Right cardiac atrium (tissue), 5 donors: ENCODE measurements at places on chromosomes 2 and 18. TPM values are rescaled to one million over a fixed set of nuclear protein-coding genes. Genes with fewer than 3 reads are reported as not detected.

Gene CIB4
- not detected for total RNA-seq

Gene LIMS4
- 1.4 TPM for total RNA-seq

Gene SERPINB10
- not detected for total RNA-seq

Gene PRSS56
- not detected for total RNA-seq

Gene ARHGEF33
- total RNA-seq, result 0.41 TPM

Gene MXD1
- 6.1 TPM for total RNA-seq

Gene MYL12B
- 199 TPM for total RNA-seq

- peak; percentile 94 for DNase-seq
Measured at GRCh38 chr2:96408616-96409015, 73.0 kb downstream of the NCAPH start.

DNA sequence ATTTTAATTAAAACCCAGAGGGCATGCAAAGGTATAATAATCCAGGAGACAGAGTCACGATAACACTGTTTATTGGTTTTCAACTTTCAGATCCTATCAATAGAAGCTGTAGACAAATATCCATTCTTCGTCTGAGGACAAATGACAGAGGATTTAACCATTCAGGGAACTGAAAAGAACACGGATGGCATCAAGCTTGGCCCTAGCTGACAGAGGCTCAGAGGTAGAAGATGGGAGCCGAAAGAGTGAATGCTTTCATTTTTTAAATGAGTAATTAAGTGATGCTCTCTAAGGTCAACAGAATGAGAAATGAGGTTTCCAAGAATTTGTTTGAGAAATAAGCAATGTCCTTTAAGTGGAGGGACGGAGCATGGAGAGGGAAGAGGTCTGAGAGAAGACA, 62.1 kb downstream of the BCL2 start:
- DNase-seq, result no peak

DNA sequence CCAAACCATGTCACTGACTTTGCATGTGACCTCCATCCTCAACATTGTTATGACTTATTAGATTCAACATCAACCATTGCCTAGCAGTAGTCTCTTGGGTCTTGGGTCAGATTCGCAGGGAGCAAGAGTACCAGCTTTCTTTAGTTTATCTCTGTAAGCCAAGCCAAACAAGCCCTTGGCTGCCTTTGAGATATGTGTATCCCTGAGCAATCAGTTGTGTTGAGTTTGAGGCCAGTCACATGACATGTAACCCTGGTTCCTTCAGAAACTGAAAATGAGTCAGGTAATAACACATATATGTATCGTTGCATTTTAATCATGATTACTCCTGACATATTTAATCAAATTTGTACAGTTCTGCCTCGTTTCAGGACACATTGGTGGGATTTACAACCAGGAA, 173.3 kb downstream of the PARD3B start:
- no peak for DNase-seq

- no peak for DNase-seq
Measured at GRCh38 chr2:39140322-39140847, 19.5 kb upstream of the SOS1 start.

DNA sequence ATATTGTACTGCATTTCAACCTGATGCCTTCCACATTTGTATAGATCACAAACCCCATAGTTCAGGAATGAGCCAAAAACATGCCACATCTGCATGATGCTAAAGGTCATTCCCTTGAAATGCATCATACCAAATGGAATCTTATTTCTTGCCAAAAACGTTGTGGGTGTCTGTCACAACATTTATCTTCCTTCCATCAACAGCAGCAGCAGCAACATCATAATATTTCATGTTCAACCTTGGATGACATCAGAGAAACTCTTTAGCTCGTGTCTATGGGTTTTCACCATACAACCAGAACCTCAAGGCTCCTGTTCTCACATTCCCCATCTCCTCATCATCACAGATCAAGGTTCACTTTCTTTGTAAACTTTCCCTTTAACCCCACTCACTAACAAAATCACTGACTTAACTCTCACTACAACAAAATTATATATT, 221.3 kb upstream of the CTAGE1 start:
- DNase-seq, result no peak

DNA sequence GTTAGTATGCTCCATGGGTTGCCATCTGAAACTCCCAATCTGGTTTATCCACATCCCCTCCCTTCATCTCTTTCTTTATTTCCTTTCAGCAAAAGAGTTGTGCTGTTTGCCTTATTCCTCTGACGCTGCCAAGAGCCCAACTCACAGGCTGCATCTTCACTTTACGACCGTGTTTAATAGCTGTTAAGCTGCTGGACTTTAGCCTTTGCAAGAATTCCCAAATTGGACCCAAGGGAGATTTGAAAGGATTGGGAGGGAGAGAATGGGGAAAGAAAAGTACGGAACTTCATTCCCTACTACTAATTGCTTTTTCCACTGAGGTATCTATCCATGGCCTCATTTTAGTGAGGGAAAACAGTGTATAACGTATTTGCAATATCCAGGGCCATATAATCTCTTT, 263.4 kb upstream of the MEIS1 start:
- DNase-seq, result no peak

DNA sequence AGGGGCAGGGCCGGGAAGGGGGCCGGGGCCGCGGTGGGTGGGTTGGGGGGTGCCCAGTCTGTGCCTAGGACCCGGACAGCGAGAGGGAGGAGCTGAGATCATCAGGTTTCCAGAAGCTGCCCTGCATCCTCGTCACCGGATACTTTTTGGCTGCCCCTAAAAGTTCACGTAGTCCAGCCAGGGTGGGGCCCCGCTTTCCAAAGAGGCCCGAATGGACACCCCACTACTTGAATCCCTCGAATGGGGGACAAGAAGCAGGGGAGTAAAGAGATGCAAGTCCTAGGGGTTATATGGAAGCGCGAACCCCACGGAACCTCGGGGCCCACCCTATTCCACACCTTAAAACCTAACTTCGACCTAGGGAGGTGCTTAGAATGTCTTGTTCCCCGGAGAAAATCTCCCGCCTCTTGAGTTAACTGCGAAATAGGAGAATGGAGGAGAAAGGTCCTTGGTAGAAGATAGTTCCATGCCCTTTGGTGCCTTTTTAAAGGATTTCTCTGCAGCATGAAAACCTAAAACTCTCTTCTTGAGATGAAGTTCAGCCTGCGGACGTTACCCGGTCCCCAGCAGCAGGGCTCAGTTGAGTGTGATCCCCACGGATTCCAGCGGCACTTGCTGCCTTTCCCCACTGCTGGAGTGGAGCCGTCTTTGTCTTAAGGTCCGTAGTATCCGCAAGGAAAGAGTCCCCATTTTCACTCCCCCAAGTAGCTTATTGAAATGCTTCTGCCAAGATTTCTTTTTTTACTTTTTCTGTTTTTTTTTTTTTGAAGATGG, 2.1 kb upstream of the RNF152 start:
- peak; percentile 53 for DNase-seq

DNA sequence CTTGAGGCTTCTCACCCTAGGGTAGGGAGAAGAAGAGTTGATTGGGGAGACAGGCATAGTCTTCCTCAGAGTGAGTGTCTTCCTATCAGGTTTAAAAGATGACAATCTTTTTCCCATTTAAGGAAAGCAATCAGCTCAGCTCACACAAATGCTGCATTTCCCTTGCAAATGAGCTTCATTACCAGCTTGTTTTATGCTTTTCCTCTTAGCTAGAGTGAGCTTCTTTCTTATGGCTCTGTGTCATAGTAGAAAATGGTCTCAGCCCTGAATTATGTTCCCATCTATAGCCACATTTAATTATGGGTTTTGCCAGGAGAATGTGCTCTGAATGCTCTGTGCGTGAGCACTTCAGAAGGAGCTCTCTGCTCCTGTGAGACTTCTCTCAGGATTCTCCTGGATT, 112.8 kb upstream of the NCK2 start:
- DNase-seq, result no peak

DNA sequence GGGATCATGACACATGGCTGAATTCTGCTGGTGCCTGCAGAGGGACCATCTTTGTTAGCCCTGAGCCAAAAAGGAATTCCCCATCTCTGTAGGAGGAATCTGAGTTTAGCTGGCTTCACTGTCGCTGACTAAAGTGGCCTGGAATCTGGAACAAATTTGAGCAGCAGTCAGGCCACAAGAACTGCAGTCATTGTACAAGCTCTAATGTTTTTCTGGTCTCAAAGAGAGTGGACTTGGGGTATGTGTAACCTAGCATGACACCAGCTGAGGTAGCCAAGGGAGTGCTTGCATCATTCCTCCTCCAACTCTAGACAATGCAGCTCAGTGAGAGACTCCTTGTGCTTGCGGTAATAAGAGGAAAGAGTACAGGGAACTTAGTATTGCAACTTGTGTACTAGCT, 539.1 kb upstream of the LRRTM4 start:
- no peak for DNase-seq

GRCh38 chr2:3483227-3483985, 35.9 kb downstream of the ADI1 start:
- peak; percentile 75 for DNase-seq

GRCh38 chr2:11656252-11656651, 13.7 kb downstream of the NTSR2 start:
- no peak for DNase-seq

GRCh38 chr2:42756150-42756775, 7.7 kb downstream of the OXER1 start:
- no peak for DNase-seq

DNA sequence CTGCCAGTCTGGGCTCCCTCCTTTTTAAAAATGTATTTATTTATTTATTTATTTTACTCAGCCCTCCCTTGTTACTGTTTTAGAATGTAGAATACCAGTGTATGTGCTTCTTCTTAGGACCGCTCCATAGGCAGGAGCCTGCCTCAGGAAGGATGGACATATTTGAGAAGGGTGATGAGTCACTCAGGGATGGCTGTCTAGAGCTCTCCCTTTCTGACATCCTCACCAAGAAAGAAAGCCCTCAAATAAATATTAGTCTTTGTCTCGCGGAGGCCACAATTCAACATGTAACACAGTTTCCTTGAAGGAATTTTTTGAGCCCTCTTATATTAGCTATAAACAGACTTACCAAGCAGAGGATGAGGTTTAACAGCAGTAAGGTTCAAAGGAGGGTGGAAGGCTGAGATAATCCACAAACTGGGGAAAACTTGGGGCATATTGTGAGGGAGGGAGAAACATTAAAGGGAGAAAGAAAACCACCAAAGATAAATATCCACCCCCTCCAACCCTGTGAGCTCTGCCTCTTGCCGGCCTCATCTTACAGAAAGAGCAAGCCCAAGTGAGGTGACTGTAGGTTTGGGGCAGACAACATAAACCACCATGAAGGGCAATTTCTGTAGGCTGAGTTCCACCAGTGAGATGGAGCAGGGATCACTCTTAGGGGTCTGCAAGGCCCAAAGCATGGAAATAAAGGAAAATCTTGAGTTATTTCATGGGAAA, 163.4 kb downstream of the LRRTM1 start:
- no peak for DNase-seq

DNA sequence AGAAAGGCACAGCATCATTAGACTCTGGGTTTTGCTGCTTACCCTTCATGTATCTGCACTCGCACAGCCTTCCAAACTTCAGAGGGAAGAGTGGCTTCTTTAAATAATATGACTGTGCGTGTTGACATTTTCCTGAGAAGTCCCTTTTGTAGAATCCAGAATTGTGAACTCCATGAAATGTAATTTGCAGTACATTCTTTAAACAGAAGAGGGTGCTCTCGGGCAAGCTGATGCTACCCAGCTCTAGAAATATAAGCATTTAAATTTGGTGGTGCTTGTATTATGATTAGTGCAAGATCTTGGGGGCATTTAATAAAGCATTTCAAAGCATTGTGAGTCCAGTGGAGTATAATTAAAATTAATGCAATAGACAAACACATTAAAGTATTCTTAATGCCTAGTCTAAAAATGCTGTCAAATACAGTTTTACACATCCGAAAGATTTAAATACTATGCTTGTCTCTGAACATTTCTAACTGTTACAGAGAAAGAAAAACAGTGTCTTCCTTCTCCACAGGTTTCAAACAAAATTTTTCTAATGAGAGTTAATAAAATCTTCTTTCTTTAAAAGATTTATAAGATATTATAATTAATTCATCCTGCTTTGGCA, 17.3 kb upstream of the GTF2A1L start:
- DNase-seq, result no peak

DNA sequence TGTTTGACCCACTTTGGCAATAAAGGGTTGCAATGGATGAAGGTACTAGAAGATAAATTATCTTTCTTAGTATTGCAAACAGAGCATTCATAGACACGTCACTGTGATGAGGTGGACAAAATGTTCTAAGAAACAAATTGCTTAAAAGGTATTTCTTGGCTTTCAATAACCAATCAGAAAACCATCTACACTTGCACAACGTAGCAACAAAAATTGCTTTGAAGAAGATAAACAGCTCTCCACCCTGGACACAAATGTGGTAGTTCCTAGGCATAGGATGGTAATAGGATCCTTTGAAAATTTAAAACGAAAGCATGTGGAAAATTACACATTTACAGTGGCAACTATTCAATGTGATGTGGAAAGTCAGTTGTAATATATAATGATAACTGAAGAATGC, 439.9 kb upstream of the ETAA1 start:
- DNase-seq, result no peak

DNA sequence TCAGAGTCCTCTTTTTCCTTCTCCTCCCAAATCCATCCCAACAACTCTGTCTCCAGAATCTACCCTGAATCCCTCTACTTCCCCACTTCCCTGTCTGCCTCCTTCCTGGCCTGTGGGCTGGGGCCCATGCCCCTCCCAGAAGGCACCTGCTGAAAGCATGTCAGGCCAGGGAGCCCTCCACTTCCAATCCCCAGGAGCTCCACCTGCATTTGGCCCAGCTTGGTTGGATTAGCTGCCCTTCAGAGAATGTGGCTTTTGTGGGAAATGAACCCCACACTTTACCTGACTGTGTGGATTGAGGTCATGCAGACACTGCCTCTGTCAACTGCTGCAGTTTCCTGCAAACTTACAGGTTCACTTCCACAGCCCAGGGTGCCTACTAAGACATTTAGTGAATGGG, 58.5 kb downstream of the ACOXL start:
- DNase-seq, result no peak

DNA sequence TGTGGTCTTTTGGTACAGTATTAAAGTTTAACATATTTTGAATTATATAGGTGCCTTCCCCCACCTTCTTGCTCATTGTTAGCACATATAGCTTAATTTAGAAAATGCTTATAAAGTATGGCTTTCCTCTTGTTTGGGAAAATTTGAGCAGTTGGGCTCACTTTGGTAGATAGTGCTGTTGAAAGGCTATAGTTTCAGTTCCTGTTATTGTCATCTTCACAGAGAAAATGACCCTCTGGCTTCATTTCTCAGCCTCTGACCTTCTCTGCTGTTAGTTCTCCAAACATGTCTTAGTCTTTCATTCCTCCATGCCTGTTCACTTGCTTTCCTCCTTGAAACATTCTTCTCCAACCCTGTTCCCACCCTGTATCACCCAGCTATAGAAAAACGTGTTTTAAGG, 200.6 kb downstream of the WDR7 start:
- no peak for DNase-seq
